Left ventricle myocardium inferior (tissue), 1 donor: ENCODE measurements at places on chromosomes 5 and 9.

DNA sequence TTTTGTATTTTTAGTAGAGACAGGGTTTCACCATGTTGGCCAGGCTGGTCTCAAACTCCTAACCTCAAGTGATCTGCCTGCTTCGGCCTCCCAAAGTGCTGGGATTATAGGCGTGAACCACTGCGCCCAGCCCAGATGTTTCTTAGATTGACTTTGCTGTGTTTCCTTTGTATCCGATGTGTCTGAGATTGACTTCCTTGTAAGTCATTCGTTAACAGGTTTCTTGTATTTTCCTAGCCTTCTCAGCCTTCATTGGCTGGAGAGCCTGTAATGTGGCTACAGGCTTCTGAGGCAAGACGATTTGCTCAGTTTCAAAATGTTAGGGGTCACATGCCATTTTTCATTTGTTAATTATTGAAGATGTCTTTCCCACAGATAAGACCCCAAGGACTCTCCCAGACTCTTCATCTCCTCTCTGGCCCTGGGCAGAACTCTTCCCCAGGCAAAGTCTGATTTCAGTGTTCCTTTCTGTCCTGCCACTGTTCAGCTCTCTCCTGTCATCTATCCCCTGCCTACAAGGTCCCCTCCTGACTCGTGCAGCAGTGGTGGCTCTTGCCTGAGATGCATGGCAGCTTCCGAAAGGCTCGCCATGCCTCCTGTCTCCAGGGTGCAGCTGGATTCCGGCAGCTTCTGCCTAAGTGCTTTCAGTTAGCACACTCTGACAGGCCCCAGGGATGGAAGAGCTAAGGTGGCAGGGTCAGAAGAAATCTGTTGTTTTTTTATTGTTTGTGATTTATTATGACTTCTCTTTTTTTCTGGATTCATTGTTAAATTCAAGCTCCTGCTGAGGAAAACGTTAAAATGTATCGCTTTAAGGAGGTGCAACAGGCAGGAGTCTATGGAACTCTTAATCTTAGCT is 206.4 kb downstream of the AOPEP start:
- DNase-seq = no peak

DNA sequence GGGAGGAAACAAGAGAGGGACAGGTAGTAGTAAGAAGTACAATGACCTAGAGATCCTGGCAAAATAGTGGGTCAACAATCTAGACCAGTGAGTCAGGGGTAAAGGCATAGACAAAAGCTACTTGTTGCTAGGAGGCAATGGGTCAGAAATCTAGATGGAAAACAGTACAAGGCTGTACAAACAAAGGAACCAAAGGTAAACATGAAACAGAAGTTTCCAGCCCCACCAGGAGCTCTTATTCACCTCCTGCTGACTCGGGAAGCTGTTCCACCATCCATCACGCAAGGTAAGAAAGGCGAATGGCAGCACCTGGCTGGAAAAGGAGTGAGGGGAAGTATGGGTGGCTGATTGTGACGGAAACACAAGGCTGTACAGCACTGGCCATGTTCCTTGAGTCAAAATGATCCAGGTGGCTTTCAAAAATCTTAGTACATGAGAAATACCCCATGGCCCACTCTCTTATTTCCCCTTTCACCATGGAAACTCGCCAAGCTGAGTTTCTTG is 70.5 kb upstream of the RAI14 start:
- DNase-seq = no peak

DNA sequence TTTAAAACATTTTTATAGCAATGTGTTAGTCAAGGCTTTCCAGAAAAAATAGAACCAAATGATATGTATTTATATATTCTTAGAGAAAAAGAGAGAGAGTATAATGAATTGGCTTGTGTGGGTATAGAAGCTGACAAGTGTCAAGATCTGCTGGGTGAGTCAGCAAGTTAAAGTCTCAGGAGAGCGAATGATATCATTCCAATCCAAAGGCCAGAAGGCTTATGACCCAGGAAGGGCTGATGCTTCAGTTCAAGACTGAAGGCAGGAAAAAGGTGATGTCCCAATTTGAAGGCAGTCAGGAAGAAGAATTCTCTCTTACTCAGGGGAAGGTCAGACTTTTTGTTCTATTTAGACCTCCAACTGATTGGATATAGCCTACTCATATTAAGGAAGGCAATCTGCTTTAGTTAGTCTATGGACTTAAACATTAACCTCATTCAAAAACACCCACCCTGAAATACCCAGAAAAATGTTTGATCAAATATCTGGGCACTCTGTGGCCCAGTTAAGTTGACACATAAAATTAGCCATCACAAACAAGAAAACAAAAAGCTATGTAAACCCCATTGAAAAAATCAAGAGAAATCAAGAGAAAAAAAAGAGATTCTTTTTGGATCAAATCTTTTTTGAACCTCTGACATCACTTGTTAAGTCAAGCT is 189.6 kb downstream of the PIK3R1 start:
- no peak for DNase-seq

DNA sequence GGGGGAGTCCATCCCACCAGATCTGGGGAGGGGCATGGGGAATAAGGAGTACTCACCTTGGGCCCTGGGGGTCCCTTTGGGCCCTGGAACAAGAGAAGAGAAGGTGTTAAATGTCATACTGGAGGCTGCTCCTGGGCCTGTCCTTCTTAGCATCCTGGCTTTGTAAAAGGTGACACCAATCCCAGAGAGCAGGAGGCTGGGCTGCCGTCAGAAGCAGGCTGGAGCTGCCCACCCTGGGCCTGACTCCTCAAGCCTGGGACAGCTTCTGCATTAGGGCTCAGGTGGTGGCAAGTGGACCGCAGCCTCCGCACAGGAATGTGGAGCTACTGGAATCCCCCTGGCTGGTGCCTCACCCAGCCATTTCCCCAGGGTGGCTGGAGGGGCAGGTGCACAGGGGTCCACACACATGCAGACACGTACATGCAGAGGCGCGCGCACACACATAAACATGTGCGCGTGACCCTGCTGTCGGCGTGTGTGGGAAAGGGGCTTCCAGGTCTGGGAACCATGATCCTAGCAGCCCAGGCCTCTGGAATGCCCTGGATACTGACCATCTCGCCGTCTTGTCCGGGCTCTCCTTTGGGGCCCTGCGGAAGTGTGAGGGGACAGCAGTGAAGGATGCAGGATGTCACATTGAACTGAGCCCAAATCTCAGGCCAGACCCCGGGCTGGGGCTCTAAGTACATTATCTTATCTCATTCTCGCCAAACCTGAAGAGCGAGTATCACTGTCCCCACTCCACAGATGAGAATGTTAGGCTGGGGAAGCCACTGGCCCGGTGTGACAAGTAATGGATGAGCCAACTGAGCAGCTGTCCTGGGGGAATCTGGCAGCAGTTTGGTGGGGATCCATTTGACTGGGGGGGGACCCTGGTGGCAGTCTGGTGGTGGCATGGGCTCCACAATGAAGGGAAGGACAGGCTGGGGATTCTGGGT is 29.3 kb upstream of the PHYKPL start:
- DNase-seq = no peak

DNA sequence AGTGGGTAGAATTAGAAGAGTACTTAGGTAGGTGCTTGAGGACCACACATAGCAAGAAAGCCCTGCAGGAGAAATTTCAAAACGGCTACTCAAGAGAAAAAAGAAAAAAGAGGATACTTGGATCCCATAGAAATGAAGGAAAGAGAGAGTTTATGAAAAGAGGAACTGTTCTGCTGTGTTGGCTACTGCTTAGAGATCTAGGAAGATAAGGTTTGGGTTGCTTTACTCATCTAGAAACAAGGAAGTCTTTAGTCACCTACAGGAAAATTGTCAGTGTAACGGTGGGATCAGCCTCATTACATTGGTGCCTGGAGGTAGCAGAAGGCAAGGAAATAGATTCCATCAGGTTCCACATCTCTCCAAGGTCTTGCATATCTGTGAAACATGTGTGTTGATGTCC is 14.8 kb upstream of the C5orf46 start:
- DNase-seq = no peak

- DNase-seq = no peak
Measured at GRCh38 chr9:106146066-106146840, 451.9 kb downstream of the TMEM38B start.

- no peak for DNase-seq
Measured at GRCh38 chr5:143403334-143403592, 223 bp downstream of the NR3C1 start.

DNA sequence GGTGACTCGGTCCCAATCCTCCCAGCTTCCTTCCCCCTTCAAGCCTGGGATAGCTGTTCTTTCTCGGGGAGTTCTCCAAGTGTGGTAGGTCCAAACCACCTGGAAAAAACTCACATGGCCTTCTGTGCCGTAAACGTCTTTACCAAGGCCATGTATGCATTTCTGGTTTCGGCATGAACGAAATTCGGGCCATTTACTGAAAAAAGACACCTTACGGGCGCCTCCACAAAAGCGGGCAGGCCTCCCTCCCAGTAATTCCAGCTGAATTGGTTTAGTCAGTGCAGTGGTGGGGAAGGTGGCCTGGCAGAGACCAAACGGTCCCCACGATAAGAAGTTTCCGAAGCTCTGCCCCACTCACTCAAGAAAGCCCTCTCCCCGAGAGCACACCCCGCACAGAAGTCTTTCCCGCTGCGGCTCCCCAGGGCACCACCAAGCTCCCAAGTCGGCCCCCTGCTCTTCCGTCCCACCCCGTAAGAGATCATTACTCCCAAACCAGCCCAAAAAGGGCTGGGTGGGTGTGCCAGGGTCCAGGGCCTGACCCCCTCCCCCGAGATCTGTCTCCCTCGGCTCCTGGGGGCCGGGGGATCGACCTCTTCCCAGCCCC is 86.3 kb upstream of the MELK start:
- DNase-seq = no peak

- no peak for DNase-seq
Measured at GRCh38 chr9:130036099-130036498, 6.9 kb downstream of the FNBP1 start.

DNA sequence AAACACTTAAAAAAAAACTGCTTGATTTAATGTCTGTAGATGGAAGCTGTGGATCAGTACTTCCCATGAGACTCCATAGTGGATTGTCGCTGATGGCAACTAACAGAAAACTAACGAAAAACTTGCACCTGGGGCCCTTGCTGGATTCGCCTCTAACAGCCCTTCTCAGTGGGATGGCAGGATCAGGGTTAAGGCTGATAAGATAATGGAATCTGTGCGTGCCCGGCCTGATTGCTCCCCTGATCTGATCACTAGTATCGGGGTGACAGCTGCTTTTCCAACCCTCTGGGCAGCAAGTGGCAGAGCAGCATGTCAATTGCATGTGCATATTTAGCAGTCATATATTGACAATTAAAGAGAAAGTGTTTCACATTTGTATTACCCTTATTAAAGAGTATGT is 185.8 kb upstream of the ELAVL2 start:
- DNase-seq = no peak
